Iris pigment epithelial cell (primary cell): ENCODE measurements at places on chromosomes 1 and 21.
A peak's percentile ranks its signal among the peaks of the same experiment; 100 is the strongest.

- no peak for DNase-seq
Observed at GRCh38 chr21:34890470-34890723, 158.7 kb downstream of the RUNX1 start.

DNA sequence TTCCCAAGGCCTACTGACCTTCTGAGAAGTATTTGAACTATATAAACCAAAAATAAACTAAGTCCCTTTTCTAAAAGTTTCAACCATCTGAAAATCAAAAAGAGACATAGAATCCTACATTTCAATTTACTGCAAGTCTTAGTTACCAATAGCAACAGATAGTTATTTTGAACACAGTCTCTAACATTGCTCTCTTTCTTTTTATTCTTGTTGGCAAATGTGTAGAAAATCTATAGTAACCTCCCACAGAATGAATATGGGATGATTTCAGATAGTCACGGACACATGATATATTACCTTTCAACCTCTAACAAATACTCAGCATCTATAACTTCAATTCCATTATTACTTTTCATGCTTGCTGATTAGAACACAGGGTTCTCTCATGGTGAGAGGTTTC lies 68.9 kb upstream of the RAB3GAP2 start:
- no peak for DNase-seq

GRCh38 chr1:101025283-101025656 lies 314 bp downstream of the DPH5 start:
- DNase-seq, result peak; percentile 37

- DNase-seq, result no peak
Observed at GRCh38 chr1:237411621-237412020, 369.6 kb downstream of the RYR2 start.

- DNase-seq, result no peak
Observed at GRCh38 chr1:9534953-9535352, 4.3 kb upstream of the SLC25A33 start.

GRCh38 chr1:58823481-58824010 lies 39.7 kb upstream of the JUN start:
- peak; percentile 95 for DNase-seq

- DNase-seq, result peak; percentile 74
Observed at GRCh38 chr1:109198043-109198695, 15.5 kb upstream of the SARS1 start.

- DNase-seq, result no peak
Observed at GRCh38 chr1:1206376-1206965, at the start of gene TNFRSF18. TSS of gene TNFRSF18 (minus strand) at chr1:1206592. CDS start at chr1:1206571, 21 bp downstream.

DNA sequence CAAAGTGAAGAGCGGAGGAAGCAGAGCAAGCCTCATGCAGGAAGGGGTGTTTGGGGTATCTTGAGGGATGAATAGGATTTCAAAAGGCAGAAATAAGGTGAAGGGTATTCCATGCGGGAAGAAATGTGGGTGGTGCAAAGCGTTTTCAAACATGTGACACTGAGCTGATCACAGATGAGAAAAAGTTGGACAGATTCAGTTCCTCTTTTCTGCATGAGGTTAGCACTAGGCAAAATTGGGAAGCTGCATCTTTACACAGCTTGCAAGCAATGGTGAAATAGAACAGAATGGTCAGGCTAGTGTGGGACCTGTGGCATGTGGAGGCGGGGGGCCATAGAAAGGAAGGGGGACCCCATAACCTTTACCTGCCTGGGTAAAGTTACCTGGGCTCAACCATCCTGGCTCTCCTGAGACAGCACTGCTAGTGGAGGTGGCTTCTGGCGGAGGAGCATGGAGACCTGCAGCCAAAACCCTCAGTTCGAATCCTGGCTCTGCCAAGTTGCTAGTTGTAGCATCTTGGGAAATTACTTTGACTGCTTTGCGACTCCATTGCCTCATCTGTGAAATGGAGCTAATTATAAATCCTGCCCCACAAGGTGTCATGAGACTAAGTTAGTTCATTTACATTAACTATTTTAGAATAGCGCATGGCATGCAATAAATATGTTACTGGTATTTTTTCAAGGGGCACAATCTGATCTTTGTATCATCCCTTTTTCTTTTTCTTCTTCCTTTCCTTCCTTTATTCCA lies 16.4 kb downstream of the KCNA10 start:
- DNase-seq, result no peak

DNA sequence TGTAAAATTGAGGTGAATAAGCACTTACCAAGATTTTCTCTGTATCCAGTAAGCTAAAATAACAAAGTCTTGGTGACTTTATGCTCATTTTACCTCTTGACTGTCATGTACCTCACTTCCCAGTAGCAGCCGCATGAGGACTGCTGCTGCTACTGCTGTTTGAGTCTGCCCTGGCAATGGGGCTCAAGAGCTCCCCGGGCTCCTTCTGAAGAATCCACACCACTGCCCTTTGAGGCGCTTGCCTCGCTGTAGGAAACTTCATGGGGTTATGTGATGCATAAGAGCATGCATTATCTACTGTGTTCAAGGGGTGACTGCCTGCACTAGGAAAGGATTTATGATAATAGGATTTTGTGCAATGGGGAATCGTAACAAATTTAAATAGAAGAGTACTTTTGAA lies 113.5 kb downstream of the NTNG1 start:
- DNase-seq, result no peak

GRCh38 chr1:157948312-157949073 lies 45.0 kb upstream of the KIRREL1 start:
- DNase-seq, result peak; percentile 44

- peak; percentile 40 for DNase-seq
Observed at GRCh38 chr21:45854690-45855247, 126.8 kb upstream of the COL6A1 start.

- no peak for DNase-seq
Observed at GRCh38 chr1:57270927-57271698, 152.7 kb downstream of the DAB1 start.

DNA sequence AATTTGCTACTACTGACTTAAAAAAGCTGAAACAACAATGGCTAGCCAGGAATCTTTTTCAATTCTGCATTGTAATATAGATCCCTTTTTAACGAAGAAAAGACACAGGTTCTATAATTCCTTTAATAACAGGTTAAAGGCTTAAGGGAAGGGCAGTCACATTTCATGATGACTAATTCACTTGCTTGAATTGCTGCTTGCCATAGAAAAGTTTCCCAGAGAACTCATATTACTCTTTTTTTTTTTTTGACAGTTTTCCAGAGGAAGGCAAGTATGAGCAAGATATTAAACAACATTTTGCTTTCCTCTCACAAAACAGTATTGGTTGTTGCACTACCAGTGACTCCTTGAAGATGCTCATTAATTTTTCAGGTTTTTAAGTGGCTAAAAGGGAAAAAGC lies 60.9 kb downstream of the IL23R start:
- DNase-seq, result peak; percentile 15

DNA sequence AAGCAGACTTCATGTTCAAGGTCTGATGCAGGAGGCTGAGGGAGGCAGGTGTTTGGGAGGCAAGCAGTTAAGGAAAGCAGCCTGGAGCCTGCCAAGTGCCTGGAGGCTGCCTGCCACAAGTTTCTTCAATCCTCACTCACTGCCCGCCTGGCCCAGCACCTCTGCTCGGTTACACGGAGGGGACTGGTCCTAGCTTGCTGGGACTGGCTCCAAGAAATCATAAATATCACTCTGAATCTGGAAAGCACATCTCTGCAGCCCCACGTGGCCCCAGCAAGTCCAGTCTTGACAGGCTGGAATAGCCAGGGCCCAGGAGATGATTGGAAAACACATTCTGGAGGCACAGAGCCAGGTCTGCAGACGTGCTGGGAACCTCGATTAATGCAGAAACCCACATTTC lies 83.9 kb downstream of the BCAR3 start:
- no peak for DNase-seq

DNA sequence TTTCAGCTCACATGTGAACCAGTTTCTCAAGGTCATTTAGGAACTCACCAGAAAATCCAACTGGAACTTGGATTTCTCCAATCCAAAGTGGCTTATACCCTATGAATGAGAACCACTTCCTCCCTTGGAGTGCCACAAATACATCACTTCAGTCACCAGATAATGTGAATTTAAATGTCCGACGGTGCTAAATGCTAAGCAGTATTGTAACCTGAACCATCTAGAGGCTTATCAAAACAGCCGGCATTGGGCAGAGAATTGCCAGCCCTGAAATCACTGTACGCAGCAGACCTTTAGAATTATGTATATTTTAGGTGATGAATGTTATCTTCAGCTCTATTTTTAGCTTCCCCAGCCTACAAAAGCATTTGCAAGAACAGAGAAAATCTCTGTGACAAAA lies 76.8 kb upstream of the COX20 start:
- DNase-seq, result no peak

GRCh38 chr1:16351994-16352841 lies at the start of gene FBXO42:
TSS of gene FBXO42 (minus strand) at chr1:16352480. CDS start at chr1:16315418, 37,062 bp downstream.
- peak; percentile 88 for DNase-seq

GRCh38 chr1:16019644-16020277 lies 1.9 kb upstream of the HSPB7 start:
- DNase-seq, result no peak

GRCh38 chr1:85125891-85126290 lies 74.9 kb downstream of the SYDE2 start:
- DNase-seq, result no peak

- DNase-seq, result no peak
Observed at GRCh38 chr1:8407652-8408051, 89.7 kb downstream of the SLC45A1 start.

DNA sequence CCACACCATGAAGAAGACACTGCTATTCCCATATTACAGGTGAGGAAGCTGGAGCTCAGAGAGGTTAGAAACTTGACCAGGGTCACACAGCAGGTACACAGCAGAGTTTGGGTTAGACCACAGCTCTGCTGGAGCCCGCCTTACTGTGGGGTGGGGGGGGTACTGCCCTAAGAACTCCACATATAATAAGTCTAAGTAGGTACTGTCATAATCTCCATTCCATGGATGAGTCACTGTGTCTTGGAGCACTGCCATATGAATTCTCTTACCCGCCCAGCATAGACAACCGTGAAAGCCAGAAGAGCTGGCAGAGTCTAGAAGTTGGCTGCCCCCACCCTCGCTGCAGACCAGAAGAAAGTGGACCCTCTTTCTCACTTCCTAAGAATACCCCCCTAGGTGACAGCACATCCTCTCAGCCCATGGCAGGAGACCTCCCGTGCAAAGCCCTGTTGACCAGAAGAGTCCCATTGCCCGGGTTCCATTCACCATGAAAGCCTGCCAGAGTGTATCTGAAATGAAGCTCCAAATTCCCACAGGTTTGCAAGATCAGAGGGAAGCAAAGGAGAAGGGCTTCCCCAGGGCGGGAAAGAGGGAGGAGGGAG lies 5.2 kb upstream of the PLA2G2D start:
- DNase-seq, result peak; percentile 75

DNA sequence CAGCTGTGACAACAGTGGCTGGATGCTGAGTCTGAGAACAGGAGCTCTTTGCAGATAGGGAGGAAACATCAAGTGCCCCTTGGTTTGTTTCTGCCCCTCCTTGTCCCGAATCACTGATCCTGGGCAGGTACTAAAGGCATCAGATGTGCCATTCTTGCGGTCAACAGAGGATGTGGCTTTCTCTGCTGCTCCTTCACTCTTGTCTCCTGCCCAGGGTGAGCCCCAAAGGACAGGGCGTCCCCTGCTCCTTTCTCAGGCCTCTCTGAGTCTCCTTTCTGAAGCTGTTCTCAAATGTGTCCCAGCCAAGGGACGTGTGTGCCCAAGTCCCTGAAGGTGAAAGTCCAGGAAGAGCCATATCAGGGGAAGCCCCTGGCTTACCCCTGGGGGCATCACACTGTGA lies 31.7 kb downstream of the SLC37A1 start:
- no peak for DNase-seq

- DNase-seq, result no peak
Observed at GRCh38 chr1:116475850-116476218, 95.0 kb downstream of the CD58 start.

DNA sequence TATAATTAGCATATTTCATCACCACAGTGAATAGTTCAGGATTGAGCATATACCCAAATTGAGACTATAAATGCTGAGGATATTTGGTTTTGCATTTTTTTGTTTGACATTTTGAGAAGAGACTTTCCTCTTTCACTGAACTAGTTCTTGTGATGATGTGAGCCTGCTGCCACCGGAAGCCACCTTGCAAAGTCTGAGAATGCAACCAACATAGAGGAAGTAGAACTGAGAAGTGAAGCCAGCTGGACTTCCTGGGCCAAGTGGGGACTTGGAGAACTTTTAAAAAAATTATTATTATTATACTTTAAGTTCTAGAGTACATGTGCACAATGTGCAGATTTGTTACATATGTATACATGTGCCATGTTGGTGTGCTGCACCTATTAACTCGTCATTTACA lies 102.3 kb downstream of the RPE65 start:
- no peak for DNase-seq

- peak; percentile 70 for DNase-seq
Observed at GRCh38 chr1:100265562-100265930, 470 bp upstream of the RTCA start.

GRCh38 chr1:40422630-40423263 lies 27.5 kb upstream of the ZFP69B start:
- DNase-seq, result no peak

DNA sequence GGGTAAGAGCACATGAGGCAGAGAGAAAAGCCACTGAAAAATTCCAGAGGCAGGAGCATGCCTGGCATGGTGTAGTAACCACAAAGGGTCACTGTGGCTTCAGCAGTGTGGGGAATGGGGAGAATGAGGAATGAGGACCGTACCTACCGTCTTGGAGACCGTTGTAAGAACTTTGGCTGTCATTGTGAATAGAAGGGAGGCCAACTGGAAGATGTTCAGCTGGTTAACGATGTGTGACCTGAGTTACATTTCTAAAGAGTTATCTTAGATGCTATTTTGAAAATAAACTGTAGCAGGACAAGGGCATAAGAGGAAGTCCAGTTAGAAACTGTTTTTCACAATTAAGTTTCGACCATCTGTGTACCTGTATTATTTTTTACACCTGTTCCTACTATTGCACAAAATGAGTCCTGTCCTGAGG lies 365.5 kb upstream of the SGIP1 start:
- peak; percentile 18 for DNase-seq

- no peak for DNase-seq
Observed at GRCh38 chr1:230807029-230807428, 59.8 kb downstream of the CAPN9 start.

- no peak for DNase-seq
Observed at GRCh38 chr1:37746806-37747205, 18.1 kb downstream of the EPHA10 start.

GRCh38 chr1:39258146-39258924 lies 53.8 kb downstream of the MACF1 start:
- DNase-seq, result peak; percentile 54
